ENCODE measurements at places on chromosomes 3 and 15.
A peak's percentile ranks its signal among the peaks of the same experiment; 100 is the strongest.

DNA sequence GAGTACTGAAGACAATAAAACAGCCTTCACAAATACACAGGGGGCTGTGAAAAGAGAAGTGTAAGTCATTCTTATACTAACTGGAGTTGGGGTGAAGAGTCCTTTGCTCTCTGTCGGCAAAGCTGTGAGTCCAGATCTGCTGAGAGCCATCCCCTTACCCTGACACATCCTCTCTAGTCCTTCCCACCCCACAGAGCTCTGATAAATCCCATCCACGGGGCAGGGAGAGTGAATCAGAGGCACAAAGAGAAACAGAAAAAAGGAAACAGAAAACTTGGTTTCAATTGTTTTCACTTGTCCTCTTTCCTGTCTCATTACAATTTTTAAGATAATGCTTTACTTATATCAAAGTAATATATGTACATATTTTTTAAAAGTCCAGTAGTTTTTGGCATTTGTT, 18.2 kb upstream of the ZNF639 start:
- no peak for DNase-seq

- no peak for DNase-seq
Measured at GRCh38 chr3:100966049-100966491, 27.2 kb downstream of the ABI3BP start.

DNA sequence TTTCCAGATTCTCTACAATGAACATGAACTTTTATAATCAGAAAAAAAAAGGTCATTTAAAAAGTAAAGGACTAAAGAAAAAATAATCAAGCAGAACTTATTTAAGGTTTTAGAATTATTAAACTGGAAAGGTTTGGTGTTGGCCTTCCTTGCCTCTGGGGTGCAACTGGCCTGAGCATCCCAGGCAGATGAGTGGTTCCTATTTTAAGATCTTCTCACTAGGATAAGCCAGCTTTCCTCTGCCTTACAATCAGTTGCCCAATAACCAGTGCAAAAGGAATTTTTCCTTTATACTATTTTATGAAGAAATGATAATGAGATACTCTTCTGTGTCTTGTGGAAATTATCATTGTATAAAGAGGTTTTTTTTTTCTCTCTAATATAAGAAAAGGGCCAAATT, 56.6 kb downstream of the SEC22A start:
- DNase-seq, result no peak

DNA sequence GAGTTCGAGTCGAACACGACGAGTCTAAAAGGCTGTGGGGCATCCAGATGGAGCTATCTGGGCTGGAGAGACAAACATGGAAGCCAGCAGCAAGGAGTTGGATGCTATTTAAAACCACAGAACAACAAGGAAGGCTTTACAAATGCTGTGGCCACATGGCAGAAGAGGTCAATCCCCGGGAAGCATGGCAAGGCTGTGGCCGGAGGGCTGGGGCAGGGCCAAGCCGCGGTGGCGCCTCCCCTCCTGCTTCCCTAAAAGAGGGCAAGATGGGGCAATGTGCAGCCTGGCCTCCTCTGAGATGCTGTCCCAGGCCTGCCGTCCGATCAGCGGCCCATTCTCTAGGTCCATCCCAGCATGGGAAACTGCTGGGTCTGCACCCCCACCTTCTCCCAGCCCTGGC, 139.1 kb downstream of the SRGAP3 start:
- no peak for DNase-seq

DNA sequence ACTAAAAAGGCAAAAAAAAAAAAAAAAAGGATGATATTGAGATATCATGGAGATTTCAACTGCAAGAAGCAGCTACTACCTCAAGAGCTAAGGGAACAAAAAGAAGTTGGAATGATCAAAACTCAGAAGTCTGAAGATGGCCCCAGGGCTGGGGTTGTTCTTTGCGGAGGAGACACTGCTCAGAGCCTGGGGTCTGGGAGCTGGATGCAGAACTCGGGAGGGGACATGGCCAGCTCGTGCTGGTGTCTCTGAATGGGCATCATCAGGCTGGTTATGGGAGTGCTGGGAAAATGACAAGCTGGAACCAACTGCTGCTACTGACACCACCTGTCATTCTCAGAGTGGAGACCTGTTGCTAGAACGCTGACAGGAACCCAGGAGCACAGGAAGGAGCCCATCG, 14.2 kb upstream of the ADIPOQ start:
- DNase-seq, result no peak

- DNase-seq, result no peak
Measured at GRCh38 chr3:117910820-117911521, 1123.7 kb downstream of the IGSF11 start.

- DNase-seq, result no peak
Measured at GRCh38 chr15:70826634-70827033, 27.3 kb downstream of the LARP6 start.

- no peak for DNase-seq
Measured at GRCh38 chr3:24937780-24938179, 443.1 kb upstream of the THRB start.

- DNase-seq, result no peak
Measured at GRCh38 chr15:90565866-90566265, 36.1 kb downstream of the CRTC3 start.

DNA sequence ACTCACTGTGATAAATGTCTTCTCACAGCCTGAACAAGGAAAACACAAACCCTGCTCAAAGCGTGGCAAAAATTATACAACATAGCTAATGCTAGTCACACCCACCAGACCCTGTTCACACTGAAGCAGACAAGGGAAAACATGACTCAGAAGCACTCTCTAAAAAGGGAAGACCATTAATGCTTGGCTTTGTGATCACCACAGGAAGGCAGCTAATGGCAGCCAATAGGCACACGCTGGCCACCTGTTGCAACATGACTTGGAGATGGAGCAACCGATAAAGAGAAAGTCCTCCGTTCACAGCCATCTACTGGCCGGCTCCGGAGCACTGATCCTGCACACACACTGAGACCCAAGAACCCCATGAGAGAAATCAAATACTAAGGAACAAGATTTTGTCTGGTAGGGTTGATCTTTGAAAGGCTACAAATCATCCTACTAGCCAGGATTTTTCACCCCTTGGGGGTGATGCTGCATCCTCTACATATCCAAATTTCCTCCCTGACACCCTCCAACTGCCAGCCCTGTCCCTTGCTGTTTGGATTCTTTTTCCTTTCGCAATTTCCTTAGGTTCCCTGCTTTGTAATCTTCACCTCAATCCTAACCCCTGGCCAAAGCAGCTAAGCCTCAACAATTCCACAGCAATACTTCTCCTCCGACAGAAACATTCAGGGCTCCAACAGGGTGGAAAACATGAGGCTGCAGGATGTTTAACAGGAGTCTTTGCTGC, 3.2 kb downstream of the ZXDC start:
- DNase-seq, result no peak

DNA sequence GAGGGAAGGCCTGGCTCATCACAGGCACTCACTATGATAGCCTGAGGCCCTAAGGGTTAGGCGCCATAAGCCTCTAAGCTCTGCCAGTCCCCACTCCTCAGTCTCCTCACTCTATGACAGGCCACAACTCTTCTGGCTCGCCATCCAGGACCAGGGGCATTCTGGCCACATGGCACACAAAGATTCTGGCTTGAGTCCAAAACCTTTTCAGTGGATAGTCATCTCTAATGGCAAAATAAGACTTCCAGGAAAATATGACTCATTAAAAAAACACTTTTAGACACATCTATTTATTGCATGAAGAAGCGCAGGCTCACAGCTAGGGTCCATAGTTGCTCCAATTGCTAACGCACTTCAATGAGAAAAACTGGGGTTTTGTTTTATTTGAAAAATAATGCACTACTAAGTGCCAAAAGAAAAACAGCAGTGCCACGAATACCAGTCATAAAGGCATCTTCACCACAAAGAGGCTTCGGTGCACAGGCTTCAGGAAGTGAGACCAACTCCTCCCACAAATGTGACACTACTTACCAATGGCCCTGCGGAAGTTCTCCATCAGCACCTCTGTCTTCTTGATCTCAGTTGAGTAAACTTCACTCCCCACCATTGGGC, 11.1 kb downstream of the RUVBL1 start:
- DNase-seq, result peak; percentile 7

DNA sequence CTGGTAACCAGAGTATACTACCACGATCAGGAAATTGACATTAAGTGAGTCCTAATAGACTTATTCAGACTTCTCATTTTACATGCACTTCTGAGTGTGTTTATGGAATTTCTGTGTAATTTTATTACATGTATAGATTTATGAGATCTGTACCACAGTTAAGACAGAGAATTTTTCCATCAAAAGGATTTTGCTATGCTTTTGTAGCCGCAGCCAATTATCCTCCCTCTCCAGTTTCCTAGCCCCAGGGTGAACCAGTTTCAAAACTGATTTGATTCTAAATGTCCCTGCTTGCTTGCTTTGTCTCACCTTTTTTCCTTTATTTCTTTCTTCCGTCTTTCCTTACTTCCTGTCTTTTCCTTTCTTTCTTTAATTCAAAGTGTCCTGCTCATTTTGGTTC, 661.2 kb upstream of the BCHE start:
- no peak for DNase-seq

DNA sequence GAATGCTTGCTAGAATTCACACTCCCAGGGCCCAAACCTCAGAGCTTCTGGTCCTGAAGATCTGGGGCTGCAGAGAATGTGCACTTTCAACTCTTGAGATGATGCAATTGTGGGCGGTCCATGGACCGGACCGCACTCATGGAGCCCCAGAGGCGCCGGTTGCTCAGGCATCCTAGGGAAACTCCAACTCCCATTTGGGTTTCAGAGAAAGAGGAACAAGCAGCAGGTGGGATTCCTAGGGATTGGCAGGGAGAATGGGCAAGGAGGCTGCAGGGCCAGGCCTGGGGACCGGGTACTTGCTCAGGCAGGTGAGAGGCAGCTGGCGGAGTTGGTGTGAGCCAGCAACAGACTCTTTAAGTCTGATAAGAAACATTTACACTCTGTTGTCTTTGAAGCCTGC, 3.5 kb downstream of the NOX5 start:
- no peak for DNase-seq

DNA sequence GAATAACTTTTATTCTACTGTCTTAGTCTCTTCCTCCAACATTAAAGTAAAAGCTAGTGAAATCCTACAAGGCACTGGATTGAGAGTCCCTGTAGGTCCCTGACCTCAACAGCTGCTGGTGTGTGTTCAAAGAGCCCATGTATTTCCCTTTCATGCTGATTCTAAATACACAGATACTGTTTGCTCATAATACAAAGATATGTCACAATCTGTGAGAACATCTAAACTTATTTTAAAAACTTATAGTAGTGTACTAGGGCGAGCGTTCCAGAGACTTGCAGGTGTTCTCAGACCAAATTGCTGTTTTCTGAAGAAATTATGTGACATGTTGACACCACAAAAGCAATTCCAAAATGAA, 145.9 kb upstream of the LIPC start:
- DNase-seq, result no peak

GRCh38 chr3:111539351-111540331, 2.4 kb upstream of the CD96 start:
- peak; percentile 61 for DNase-seq

DNA sequence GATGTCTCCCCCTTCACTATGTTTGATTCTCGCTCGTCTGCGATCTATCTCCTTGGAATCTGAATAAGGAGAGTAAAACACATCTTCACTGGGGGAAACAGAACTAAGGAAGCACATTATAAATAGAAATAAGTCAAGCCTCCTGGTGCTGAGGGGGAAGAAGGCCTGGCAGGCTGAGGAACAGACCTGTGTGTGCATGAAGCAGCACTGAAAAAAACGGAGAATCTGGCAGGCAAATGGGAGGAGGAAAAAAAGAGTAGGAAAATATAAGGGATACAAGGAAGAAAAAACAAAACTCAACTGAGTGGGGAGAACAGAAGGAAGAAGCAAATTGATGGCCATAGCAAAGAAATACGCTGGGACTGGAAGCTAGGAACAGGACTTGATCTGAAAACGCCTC, 25.7 kb downstream of the PARP16 start:
- no peak for DNase-seq

DNA sequence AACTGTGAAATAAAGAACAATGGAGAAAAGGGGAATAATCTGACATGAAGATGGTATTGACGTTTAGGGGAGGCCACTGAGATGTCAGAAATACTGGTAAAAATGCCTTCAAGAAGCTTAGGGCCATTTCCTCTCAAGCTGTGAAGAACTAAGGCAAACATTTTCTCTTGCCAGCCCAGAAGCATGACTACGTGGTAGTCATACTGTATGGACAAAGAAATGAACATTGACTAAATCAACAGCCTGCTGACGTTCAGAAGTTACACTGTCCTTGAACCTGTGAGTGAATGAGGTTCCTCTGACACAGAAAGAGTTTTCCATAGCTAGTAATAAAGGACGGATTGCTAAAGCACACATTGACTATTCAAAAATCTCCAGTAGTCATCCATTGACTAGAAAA, 121.0 kb downstream of the P3H2 start:
- DNase-seq, result no peak

GRCh38 chr3:184755315-184755731, 43.5 kb upstream of the MAGEF1 start:
- DNase-seq, result no peak

GRCh38 chr3:188179006-188179966, 25.3 kb downstream of the LPP start:
- DNase-seq, result no peak

- no peak for DNase-seq
Measured at GRCh38 chr3:54273791-54274190, 151.4 kb downstream of the CACNA2D3 start.

DNA sequence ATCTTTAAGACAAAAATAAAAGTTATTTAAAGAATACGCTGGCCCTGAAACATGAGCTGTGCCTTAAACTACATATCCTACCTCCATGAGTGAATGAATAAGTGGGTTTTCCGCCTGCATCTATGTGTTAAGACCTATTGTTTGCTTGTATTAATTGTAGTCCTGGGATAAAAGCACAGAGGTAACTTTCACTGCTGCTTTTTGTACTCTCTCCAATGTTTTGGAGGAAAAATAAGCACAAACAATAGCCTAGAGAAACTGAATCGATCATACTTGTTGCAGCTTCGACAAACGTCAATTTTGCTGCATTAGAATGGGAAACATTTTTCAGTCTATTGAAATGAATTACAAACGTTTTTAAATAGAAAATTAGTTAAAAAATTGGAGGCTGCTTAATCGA, 1.3 kb upstream of the CTNNB1 start:
- no peak for DNase-seq

DNA sequence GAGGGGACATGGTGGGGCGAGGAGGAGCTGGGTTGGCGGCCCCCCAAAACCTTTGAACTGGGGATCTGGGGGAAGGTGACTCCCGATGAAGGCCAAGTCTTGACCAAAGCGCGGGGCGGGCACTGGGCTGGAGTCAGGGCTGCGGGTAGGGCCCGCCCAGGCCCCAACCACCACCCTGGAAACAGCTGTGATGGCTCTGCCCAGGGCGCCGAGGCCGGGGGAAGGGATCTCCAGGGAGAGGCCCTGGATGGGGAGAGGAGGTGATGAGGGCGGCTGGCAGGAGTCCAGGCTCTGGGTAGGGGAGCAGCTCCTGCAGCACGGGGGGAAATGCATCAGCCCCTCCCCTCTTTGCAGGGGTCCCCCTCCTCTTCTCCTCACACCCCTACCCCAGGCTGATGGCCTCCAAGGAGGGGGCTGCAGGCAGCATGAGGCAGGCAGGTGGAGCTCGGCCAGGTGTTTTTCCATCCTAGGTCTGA, 5.9 kb upstream of the C15orf39 start:
- no peak for DNase-seq
